Renal cortical epithelial cell (primary cell): ENCODE measurements at places on chromosomes 5 and 9.
A peak's percentile ranks its signal among the peaks of the same experiment; 100 is the strongest.

- DNase-seq = no peak
Observed at GRCh38 chr5:39799242-39799641, 374.5 kb upstream of the DAB2 start.

GRCh38 chr9:91179237-91180138, 182.2 kb downstream of the AUH start:
- DNase-seq = peak; percentile 19

GRCh38 chr9:3370715-3371114, 155.1 kb downstream of the RFX3 start:
- DNase-seq = no peak

DNA sequence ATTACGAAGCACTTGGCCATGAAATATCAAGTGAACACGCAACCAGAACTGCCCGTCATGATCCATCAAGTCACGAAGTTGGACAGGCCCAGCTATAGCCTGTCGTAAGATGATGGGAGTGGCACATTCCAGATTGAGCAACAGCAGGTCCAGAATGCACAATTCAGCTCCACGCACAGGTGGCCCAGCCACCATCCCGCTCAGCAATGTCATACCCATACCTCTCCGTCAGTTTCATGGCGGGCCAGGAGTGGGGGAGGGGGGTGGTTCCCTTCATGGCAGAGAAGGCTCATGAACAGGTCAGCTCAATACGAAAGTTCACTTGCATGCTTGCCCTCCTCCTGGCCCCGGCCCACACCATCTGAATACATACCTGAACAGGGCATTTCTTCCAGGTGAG, 34.9 kb downstream of the SMIM23 start:
- no peak for DNase-seq

DNA sequence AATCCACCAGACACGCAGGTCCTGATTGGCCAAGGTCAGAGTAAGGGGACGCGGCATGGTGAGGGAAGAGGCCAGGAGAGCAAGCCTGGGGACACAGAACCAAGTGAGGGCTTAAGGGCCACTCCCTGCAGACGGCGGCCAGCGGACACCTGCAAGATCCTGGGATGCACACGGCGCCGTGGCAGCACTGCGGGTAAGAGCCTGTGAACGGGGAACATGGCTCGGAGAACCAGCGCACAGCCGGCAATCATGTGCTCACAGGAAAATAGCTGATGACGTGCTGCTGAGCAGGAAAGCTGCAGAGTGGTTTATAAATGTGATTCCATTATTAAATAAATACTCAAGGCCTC, 27.0 kb upstream of the NSMF start:
- DNase-seq = no peak

DNA sequence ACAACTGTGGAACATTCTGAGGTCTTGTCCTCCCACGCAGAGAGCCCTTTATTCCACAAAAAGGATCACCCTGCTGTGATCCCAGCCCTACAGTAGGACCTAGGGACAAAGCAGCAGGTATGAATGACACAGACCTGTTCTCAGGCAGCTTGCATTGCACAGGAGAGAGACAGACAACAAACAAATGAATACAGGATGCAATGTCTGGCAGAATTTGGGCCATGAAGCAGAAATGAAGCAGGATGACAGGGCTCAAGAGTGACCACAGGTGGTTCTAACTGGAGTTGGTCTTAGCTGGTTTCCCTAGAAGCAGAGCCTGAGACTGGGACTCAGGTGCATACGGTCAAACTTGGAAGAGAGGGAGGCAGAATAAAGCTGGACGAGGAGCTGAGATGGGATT, 388.8 kb downstream of the CDK5RAP2 start:
- no peak for DNase-seq

- no peak for DNase-seq
Observed at GRCh38 chr5:90897618-90898017, 339.0 kb downstream of the ADGRV1 start.

DNA sequence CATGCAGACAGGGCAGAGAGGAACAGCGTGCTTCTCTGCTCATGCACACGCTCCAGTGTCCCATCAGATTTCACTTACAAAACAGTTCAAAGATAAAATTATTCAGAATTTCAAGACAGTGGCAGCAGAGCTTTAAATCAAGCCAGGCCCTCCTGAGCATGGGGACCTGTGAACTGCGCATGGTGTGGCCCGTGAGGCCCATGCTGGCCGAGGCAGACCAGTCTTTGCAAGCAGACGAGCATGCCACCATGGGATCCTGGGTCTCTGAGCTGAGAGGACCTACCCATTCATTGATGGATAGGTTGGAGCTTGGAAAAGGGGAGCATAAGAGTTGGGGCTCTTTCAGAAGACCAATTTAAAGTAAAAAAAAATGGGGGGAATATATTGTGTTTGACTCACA, 35.0 kb upstream of the SAP30L start:
- DNase-seq = no peak

DNA sequence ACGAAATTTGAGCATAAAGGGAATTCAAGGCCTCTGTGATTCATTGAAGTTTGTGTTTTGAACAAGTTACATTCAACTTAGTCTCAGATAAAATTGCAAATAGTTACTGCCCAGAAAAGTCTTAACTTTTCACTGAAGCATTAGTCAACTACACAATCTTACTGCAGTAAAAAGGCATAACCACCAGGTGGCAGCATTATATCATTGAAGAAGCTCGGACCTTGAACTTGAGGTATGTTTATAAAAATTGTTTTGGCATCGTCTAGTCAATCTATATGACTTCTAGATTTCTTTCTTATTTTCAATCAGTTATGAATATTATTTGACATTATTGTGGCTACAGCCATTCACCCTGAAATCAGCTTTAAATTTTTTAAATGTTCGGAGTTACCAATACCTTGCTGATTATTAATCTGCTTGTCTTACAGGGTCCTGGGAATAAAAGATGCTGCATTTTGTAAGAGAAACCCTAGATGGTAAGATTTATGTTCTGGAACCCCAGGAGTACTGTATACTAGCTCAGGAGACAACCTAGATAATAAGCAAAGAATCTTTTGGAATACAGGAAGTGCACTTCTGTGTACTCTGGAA, 83.9 kb upstream of the GRAMD2B start:
- peak; percentile 72 for DNase-seq

GRCh38 chr5:57635146-57635777, 152.7 kb upstream of the ACTBL2 start:
- peak; percentile 58 for DNase-seq

DNA sequence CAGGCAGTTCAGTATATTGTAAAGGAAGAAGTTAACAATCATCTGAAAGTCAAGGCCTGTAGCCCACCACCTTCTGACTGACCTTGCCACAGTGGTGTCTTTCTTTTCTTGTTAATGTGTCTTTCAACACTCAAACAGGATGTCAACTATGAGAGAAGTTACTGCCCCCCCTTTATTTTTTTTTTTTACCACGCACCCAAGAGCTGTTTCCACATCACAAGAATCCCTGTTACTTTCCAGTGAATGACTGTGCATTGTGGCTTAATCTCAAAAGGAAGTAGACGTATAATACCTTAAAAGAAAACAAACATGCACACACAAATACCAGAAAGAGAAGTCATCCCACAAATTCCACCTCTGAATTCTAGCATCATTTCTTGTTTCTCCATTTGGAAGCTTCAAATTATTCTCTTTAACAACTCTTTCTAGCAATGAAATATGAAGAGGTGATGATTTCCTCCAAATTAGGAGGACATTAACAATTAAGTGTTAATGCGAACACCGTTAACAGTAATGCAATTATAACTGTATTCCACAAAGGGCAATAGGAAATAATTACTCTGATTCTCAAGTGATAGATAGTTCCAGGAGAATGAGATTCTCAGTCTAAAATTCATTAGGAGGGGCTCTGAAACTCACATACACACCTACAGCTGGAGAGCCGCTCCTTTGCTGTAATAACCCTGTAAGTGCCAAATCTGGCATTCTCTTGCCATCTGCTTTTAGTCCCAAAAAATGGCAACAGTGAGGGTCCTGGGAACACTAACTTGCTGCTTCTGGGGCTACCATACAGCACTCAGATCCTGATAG, 201.0 kb downstream of the EFNA5 start:
- DNase-seq = peak; percentile 99

- DNase-seq = no peak
Observed at GRCh38 chr5:124057724-124058231, 545.8 kb downstream of the CSNK1G3 start.

DNA sequence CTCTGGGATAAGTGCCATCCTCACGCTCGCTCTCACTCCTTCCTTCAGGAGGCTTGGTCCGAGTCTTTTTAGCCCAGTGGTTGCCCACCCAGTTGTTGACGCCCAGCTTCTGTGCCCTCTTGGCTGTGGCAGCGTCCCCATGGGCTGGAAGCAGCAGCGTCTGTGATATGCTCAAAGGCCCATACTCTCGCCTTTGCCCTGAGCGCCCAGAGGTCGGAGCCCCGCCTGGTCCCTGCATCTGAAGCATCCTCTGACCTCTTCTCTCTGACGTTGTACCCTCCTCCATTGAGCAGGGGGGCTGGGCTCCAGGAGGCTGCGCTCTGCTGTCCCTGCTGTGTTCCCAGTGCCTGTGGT, 78.0 kb upstream of the CACNA1B start:
- no peak for DNase-seq

- peak; percentile 45 for DNase-seq
Observed at GRCh38 chr9:100352727-100353505, at the start of gene TEX10. Gene TEX10, minus strand, starts transcription at chr9:100352942. Its CDS starts 3,579 bp downstream, at chr9:100349363.

- no peak for DNase-seq
Observed at GRCh38 chr9:100619194-100619593, 41.3 kb downstream of the CAVIN4 start.

- DNase-seq = no peak
Observed at GRCh38 chr9:133056533-133056932, 5.2 kb upstream of the CEL start.

DNA sequence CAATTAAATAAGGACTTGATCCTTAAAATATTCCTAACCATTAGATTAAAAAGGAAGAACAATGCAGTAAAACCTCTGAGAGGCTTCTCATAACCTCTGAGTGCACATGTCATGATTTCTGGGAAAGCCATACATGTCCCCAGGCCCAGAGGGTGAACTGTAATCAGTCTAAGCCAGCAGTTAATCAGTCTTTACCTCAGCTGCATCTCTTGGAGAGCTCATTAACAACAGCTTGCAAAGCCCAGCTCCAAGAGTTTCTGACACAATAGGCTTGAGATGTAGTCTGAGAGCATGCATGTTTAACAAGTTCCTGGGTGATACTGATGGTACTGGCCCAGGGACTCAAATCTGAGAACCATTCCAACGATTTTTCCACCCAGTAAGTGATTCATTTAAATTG, 392.1 kb downstream of the DNAH5 start:
- DNase-seq = no peak

DNA sequence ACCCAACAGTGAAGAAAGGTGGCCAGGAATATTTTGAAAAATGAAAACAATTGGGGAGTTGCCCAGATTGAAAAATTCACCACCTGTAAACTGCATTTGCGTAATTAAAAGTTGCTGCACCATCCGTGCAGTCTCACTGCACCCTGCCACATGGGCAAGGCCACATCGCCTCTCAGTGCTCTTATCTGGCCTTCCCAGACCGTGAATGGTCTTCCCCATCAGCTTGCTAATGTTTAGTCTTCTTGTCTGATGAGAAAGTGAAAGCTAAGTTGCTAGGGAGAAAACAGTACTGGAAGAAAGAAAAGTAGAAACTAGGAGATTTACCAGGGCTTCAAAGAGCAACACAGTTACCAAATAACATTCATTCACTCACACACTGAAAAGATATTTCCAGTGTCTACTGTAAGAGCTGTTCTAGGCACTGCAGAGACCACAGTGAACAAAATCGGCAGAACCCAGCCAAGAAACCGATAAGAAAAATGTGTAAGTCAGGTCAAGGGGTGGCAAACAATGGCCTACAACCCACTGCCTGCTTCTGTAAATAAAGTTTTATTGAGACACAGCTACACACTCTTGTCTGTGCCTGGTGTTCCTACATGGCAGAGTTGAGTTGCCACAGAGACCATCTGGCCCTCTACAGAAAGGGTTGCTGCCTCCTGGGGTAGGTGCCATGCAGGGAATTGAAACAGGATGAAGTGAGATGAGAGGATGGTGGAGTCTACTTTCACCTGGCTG, 51.2 kb upstream of the CTSL start:
- DNase-seq = no peak

GRCh38 chr9:135486267-135487065, 6.9 kb downstream of the PPP1R26 start:
- no peak for DNase-seq

DNA sequence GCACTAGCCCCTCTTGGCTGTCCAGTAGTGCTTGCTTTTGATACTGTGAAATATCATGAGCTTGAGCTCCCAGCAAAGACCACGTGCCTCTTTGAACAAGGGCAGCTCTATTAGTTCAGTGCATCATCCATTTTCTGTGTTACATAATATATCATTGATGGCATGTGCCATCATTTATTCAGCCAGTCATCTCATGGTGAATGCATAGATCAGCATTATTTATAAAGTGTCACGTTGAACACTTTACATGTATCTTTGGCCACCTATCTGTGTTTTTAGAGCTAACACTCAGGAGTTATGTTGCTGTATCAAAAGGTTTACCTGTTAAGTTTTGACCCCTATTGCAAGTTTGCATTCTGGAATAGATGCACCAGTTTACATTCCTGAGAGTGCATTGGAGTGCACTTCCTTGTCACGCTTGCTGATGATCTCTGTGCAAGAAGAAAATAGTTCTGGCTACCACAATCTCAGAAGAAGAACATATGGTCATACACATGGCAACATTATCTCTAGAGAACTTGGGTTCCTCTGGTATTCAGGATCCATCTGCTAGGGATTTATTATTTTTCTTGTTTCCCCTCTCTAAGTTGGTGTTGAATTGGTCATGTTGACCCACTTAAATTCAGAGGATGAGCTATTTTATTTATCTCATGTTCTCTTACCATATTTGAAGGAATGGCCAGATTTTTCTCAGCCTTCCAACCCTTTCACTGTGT, 120.9 kb downstream of the SH3GL2 start:
- no peak for DNase-seq

DNA sequence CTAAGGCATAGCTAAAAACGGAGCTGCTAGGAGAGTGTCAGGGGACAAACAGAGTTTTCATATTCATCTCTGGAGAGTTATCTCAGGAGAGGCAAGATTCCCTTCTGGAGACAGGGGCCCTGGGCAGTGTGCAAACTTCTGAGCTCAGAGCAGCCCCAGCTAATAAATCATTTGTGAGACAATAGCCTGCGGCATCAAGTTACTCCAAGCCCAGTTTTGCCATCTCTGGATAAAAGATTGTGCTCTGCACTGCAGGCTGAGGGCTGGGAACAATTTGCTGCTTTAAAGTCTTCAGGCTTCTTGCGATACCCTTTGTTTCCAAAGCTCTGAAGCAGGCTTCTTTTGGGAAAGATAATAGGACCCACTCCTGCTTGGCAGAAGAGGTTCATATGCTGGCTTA, 164.3 kb upstream of the BRINP1 start:
- DNase-seq = no peak

DNA sequence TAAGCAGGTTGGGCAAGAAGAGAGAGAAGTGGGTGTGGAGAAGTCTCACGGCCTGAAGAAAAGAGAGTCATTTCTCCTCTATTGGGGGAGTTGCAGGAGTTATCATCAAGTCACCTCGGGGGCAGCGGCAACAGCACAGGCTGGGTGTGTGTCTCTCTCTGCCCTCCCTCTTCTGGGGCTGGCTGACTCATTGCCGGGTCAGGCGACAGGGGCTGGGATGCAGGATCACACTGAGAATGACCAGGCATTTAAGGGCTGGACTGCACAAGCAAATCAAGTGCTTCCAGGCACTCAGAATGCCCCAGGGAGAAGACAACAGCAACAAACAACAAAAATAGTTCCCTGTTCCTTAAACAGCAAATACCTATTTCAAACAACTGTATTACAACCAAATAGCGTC, 6.3 kb upstream of the EQTN start:
- DNase-seq = peak; percentile 75
